Activated T-helper 1 cell treated with anti-CD3 and anti-CD28 coated beads, Interleukin-12 subunit alpha, Interleukin-12 subunit beta, Interleukin-2, Interleukin-4 antibody, amounts not matched to agents 30 ng/mL and 10 ng/mL and 1 ng/mL, durations not matched to agents 14 hours and 24 hours and 36 hours (primary cell): ENCODE measurements at places on chromosomes 7 and 10. TPM values are rescaled to one million over a fixed set of nuclear protein-coding genes. Genes with fewer than 3 reads are reported as not detected.

GPR37 gene
- total RNA-seq = not detected in 2 replicates

CFAP70 gene
- total RNA-seq = 0.26 and 0.34 TPM in 2 replicates

AOC1 gene
- not detected in 2 replicates for total RNA-seq

GRCh38 chr10:34222359-34222758, 592.7 kb downstream of the PARD3 start:
- DNase-seq = no peak

DNA sequence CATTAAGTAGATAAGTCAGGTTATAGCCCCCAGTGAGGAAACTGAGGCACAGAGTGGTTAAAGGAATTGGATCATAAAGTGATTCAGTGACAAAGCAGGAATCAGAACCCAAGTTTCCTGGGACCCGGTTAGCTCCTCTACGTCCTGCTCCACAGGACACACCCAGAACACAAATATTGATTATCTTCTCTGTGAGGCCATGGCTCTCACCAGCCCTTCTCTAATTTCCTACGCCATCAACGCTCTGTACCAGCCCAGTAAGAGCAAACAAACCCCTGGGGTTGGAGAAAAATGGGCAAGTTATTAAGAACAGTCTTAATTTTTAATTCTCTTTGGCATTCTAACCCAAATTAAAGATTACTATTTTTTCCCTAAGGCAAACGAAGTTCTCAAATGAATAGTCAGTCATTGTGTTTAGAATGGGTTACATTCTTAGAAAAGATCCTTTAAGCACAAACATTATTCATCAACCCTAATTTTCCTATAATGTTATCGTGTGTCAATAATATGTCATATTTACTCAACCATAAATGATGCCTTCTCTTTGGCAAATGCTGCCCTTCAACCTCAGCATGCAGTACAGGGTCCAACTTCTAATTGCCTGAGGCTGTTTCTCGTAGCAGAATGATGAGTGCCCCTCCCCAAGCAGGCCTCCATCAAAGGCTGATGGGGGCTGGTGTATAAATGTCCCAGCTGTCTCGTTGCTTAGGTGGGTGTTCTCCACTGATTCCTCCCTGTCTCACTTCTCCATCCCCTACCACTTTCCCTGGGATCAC, 25.4 kb upstream of the TM9SF3 start:
- DNase-seq = no peak

DNA sequence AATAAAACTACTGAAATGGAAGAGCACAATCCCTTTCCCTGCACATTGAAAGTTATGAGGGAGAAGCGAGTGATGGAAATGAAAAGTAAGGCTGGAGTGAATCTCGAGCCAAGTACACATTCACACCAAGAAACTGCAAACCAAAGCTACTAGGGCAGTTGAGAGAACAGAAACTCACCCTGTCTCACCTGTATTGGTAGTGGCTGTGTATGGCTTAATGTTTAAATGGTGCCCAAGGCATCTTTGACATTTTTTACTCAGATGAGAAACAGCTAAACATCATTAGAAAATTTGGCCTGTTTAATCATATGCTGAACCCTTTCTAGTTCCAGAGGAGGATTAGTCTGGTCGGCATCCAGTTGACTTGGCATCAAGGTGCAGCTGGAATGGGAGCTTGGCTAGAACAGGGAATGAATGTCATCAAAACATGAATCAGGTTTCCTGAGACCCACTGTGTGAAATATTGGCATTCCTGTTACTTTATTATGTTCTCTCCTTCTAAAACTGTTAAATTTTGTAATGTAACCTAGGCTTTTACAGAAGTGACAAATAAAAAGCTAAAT, 840.8 kb downstream of the GRM8 start:
- no peak for DNase-seq

DNA sequence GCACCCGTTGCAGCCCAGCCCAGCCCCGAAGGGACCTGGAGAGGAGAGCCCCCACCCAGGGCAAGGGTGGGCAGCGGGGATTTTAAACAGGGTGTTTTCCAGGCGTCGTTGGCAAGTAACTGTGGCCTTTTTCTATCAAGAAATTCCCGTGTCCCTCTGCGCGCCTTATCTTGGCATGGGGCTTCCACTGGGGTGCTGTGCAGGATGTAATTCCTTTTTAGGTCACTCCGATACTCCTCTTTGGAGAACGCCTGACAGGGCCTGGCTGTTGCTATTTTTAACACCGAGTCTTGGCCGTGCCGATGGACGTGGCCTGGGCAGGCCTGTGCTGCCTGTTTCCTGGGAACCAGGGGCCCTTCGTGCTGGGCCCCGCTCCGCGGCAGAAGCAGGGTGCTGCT, 93.8 kb downstream of the INPP5A start:
- no peak for DNase-seq

GRCh38 chr10:132302421-132303310, 5.1 kb downstream of the STK32C start:
- DNase-seq = no peak

- no peak for DNase-seq
These were observed 85.9 kb upstream of the NPVF start for GRCh38 chr7:25314094-25314730.
